Left ventricle myocardium inferior (tissue), 1 donor: ENCODE measurements at places on chromosomes 16 and 17. TPM values are rescaled to one million over a fixed set of nuclear protein-coding genes. Genes with fewer than 3 reads are reported as not detected.

DNA sequence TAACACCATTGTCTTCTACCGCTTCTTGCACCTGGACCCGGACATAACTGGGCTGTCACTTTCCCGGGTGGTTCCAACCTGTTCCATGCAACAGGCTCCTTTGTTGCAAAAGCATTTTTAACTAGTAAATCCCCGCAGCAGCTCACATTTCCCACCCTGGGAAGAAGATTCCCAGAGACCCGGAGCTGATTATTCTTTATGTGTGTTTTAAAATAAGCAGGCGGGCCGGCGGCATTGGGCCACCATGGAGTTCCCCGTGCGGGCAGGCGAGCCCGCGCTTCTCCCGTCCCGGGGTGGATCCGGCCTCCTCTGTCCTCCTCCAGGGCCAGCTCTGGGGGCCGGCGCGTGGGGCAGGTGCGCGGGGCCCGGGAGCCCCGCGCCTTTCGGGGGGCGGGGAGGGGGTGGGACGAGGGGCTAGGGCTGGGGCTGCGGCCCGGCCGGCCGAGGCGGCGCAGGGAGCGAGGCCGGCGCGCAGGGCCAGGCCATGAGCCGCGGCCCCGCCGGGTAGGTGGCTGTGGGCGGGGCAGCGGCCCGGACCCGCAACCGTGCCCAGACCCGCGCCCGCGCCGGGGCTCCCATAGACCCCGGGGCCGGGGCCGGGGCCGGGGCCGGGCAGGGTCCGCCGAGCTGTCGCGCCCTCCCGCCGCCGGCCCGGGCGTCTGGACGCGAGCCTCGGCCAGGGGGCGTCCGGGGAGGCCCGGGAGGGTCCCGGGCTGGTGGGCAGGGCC is 1.7 kb downstream of the CRAMP1 start:
- no peak for DNase-seq

CHAD gene
- not detected for total RNA-seq

GAST gene
- not detected for total RNA-seq

DNA sequence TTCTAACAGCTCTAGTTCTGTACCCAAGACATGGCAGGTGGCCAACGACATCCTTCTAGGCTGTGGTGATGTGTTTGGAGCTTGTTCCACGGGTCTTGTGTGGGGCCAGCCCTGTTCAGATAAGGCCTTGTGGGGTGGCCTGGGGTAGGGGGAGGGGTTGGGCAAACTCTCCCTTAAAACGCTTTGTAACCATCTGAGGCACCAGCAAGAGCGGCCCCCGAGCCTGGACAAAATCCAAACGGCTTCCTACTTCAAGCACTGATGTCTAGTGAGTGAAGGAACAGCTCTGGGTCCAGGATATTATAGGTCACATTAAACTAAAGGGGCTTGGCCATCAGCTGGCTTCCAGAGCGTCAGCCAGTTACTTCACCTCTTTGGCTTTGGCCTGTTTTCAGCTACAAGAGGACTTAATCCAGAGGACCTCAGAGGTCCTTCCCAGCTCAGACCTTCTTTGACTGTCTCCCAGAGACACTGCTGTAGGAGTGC is 11.9 kb downstream of the SERPINF1 start:
- no peak for DNase-seq

- no peak for DNase-seq
These were observed 25.3 kb upstream of the GCSH start for GRCh38 chr16:81121474-81121990.

ROGDI gene
- 97.4 TPM for total RNA-seq

- DNase-seq = no peak
These were observed 32.3 kb downstream of the TNFRSF13B start for GRCh38 chr17:16939606-16940115.
